ENCODE measurements at places on chromosomes 2 and 18.

GRCh38 chr2:73935641-73936040 is 9.0 kb downstream of the DGUOK start:
- DNase-seq = no peak

DNA sequence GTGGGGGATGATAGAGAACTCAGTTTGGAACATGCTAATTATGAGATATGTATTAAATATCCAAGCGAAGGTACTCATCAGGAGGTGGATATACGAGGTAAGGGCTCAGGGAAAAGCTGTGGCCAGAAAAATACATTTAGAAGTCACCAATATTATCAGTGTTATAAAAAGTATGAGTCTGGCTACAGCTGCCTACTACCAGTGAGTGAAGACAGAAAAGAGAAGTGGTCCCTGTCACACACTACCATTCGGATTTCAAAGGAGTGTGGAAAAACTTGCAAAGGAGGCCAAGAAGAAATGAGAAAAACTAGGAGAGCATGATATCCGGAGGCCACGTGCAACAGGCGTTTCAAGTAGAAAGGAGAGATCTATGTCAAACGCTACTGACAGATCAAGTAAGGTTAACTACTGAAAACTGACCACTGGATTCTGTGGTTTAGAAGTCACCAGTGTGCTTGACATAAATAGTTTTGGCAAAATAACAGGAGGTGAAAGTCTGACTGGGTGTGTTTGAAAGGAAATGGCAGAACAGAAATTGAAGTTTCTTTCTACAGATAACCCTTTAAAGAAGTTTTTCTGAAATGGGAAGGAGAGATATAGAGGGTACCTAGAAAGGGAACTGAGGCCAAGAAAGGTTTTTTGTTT is 118.7 kb upstream of the DNMT3A start:
- DNase-seq = no peak

GRCh38 chr2:118696786-118697465 is 150.5 kb downstream of the EN1 start:
- DNase-seq = no peak

GRCh38 chr18:32358075-32358474 is 112.6 kb downstream of the GAREM1 start:
- DNase-seq = no peak

DNA sequence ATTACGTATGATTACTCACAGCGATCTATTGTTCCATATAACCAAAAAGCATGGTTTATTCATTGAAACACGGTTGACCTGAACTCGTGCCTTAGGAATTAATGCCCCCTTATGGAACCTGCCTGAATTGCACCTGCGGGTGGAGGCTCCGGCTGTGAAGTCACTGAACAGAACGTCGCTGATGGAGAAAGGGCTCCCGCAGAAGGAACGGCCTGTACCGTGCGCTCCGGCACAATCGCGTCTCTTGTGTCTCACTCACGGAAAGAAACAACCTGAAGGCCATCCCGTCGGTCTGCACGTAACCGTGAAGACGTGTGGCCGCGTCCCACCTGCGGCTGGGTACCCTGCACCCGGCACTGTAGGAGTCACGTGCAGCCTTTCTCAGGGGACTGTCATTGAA is 133.1 kb downstream of the NFATC1 start:
- DNase-seq = peak; percentile 82

- no peak for DNase-seq
Observed at GRCh38 chr2:236535024-236535423, 34.6 kb upstream of the ACKR3 start.

DNA sequence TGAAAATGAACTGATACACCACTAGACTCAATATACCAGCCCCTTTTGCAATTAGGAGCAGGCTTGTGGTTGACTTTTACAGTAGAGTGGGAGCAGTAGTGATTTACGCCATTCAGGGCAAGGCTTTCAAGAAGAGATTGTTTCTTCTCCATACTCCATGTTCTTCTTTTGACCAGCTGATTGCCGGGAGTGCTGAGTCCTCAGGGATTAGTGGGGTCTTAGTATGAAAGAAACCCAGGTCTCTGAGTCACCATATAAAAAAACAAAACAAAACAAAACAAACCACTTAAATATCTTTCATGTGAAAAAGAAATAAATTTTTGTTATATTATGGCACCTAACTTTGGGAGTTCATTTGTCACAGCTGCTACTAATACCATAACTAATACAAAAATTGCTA is 465.6 kb upstream of the TRIB2 start:
- DNase-seq = no peak

DNA sequence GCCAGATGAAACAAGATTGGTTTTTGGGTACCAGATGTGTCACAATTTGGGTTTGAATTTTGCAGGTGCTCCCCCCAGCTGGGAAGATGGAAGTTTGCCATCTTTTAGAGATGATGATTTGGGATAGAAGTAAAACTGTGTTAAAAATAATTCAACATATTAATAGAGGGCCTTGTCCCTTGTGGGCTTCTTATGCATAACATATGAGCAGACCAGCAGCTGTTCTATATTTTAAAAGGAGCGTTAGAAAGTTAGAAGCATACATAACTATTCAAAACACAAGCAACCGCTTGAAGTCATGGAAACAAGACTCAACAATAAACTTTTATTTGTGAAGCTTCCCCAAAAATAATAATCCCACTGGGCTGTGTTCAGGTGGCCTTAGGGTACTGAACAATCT is 62.8 kb downstream of the EFEMP1 start:
- no peak for DNase-seq
